Naive thymus-derived CD4-positive, alpha-beta T cell (primary cell): ENCODE measurements at places on chromosomes 2 and 18.

- no peak for DNase-seq
These were observed 109.9 kb downstream of the SLC4A3 start for GRCh38 chr2:219737270-219737691.

DNA sequence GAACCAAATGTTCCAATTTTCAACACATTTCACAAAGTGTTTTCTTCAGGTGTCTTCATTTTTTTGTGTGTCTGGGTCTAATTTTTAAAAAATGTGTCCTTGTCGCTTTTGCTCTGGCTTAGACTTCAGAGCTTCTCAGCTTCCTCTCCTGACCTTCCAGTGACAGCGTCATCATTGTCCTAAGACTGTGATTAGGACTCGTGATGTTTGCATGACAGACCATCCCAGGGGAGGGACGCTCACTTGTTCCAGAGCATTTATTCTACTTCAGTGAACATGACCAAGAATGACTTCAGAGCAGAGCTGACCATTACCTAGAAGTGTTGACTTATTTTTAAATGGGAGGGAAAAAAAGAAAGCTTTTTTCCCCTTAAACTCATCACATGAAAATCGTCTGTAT is 591.9 kb downstream of the IRS1 start:
- no peak for DNase-seq

DNA sequence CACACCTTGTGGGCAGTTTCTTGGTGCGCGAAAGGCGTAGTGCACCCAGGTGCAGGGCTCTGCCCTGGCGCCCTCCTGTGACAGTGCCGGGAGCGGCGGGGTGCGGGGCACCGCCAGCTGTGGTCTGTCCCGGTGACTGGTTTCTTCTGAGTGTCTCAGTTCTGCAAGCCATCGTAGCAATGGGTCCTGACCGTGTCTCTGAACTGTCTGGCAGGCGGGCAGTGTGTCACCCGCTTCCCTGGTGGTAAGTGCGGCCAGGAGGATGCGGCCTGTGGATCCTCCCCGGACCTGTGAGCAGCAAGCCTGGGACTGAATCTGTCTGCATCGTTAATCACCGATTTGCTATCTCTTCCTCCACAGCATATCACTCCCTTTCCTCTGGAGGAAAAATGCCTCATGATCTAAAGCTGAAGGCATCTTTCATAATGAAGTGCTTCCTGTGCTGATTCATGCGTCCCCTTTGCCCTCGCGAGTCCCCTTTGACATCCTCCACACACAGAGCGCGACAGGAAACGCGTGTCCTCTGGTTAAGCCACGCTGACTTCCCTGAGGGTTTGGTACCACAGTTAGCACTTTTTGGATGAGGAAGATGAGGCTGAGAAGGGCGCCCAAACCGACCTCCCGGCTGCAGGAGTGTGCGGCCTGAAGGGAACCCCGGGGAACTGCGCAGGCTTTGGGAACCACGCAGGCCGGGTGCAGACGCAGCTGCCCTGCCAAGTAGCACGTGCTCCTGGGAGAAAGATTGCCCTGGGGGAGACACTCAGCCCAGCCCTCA is 416.0 kb upstream of the HS6ST1 start:
- no peak for DNase-seq

DNA sequence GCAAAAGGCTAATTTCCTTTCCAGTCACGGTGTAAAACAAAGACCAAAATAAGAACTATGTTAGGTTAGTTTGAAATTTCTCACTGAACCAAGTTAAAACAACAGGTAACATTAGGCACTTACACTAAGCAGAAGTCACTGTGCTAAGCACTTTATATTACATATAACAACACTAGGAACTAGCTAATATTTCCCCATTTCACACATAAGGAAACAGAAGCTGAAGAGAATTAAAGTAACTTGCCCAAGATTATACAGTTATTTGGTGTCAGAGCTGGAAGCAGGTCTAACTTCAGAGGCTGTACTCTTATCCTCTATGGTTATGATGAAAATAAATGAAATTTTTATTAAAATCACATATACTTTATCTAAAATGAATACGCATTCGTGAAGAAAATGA is 5.9 kb downstream of the ITSN2 start:
- DNase-seq: no peak

DNA sequence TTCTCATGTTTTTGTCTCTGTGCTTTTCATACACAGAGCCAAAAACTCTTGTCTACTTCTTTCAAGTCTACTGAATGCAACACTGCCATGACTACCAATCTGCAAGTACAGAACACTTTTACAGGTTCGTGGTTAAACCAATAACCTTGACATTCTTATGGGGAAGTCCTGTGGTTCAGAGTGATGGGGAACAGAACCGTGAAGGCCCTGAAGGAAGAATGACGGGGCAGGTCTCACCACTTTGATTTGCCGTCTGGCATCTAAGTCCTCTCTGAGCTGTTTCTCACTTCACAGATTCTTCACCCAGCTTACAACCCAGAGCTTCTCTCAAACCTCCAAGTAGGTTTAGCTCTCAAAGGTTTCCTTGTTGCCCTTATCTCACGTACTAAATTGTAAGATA is 117.5 kb upstream of the SNTG2 start:
- no peak for DNase-seq

DNA sequence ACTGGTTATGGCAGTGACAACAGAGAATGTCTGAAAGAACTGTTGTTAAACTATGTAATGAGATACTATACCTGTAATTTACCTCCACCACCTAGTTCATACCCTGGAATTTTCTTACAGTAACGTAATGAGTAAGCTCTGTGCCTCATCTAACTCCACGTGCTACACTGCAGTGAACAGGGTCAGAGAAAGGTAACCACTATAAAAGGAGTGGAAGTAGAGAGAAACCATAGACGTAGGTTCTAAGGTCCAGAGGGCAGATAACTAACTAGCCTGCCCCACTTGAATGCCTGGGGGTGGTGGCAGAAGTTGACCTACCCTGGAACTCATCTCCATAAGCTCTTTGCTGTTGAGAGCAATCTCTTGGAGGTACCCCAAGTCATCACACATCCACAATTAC is 32.0 kb upstream of the B4GALT6 start:
- DNase-seq: no peak
